ENCODE measurements at places on chromosomes 6 and 20.

DNA sequence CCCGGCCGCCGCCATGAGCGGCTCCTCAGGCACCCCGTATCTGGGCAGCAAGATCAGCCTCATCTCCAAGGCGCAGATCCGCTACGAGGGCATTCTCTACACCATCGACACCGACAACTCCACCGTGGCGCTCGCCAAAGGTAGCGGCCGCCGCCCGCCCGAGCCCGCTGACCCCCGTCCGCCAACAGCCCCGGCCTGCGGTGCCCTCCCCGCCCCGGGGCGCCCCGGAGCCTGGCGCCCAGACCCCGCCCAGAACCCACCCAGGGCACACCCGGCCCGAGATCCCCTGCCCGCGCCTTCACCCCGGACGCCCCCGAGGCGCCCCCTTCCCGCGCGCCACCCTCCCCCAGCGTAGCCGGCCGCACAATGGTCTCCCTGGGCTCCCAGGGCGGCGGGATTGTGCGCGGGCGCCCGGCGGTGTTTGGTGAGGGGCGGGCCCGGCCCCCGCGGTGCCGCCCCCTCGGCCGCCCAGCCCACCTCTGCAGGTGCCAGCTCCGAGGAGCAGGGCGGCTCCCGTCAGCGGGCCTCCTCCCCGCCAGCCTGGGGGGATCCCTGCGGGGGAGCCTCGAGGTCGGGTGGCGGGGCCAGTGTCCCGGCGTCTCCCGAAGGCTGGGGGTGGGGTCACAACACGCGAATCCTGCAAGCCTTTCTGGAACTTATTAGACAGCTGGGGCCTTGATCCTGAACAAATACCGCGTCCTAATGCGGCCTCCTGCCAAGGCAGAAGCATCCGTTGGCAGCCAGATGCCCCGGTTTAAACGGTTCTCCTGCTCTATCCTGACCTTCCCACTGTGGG lies 577 bp downstream of the LSM14B start:
- peak; percentile 43 for DNase-seq

- no peak for DNase-seq
These were observed 30.6 kb upstream of the ADRM1 start for GRCh38 chr20:62272200-62272599.

- DNase-seq, result peak; percentile 79
These were observed 154.3 kb downstream of the MRPL14 start for GRCh38 chr6:43972913-43973300.

GRCh38 chr6:110357664-110358552 lies at the start of gene METTL24:
TSS of gene METTL24 (minus strand) at chr6:110358349. CDS start at chr6:110358272, 77 bp downstream.
- peak; percentile 31 for DNase-seq

DNA sequence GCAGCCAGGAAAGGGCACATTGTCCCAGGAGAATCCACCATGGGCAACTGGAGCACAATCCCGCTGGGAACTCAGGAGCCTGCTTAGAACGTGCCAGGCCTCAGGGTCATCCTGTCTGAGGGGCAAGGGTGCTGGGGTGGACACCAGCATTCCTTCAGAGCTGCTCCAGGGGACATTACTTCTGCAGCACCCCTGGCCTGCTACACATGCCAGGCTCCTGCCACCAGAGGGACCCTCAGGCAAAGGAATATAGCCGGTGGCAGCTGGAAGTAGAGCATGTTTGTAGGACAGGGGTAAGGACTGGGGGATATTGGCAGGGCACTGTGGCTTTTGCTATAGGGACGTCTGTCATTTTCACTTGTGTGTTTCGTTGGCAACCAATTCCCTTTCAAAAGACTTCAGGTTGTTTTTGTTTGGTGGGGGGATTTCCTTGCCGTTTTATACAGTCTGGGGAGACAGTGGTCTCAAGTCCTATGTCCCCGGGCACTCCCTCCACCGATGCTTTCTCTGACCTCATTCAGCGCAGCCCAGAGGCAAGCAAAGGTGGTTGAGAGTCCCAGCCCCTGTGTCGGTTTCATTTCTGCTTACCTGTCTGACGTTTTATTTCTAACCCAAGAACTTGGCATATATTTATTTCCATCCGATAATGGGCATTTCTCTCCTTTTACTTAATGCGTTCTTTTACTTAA lies 130.8 kb downstream of the JPH2 start:
- DNase-seq, result no peak

DNA sequence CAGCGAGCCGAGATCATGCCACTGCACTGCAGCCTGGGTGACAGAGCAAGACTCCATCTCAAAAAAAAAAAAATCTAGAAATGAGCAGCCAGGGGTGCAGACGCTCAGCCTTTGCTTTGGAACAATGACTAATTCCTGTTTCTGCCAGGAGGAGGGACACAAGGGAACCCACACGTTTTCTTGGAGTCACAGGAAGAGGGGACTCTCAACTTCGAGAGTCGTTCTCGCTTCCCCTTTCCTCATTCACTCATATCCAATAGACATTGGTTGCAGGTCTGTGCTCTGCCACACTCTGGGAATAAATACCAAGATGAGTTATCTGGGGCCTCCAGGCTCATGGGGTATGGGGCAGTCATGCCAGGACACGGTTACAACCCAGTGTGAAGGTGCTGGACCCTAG lies 91.5 kb upstream of the RREB1 start:
- no peak for DNase-seq

DNA sequence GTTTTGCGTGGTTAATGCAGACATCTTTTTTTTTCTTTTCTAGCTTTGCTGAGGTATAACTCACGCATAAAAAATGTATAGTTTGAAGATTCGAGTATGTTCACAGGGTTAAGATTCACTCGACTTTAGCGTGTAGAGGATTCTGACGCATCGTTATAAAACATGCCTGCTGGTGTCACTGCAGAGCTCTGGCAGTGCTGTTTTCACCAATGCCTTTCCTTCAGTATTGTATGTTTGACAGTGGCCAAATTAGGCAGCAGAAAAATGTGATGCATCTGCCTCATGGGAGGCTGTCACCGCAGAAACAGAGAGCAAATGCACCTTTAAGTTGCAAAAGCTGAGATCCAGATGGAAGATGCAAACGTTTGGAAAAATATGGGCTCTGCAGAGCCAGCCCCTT lies 18.0 kb upstream of the SIRPB2 start:
- DNase-seq, result no peak

GRCh38 chr6:12269110-12269509 lies 21.1 kb upstream of the EDN1 start:
- DNase-seq, result no peak

DNA sequence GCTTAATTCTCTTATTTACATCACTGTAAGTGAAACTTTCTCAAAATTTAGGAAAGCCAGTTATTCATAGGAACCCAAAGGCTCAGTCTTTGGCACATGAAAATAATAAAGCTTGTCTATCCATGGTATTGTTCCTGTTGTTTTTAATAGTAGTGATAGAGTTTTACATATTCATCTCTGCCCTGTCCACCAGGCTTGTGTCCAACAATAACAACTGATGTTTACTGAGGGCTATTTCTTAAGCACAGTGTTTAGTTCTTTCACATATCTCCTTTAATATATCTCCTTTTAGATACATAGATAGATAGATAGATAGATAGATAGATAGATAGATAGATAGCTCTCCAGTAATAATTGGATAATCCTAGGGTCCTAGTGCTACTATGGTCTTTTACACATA lies 34.2 kb downstream of the FOXQ1 start:
- DNase-seq, result no peak

DNA sequence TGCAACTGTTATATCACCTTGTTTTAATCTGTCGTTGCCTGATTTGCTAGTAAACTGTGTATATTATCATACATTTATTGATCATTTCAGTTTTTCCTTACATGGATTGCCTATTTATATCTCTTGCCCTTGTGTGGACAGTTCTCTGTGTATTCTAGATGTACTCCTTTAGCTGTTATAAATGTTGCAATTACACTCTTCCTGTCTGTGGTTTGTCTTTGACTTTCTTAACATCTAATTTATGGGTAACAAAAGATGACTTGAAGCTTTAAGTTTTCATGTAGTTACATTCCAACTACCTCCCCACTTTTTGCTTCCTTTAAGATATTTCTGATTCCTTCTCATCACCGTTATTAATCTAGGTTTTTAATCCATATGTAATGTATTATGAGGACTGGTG lies 22.6 kb downstream of the PLCB1 start:
- DNase-seq, result no peak

- DNase-seq, result no peak
These were observed 3.4 kb upstream of the TBC1D7 start for GRCh38 chr6:13331516-13332348.

GRCh38 chr6:14583826-14584225 lies 466.3 kb downstream of the CD83 start:
- DNase-seq, result no peak

GRCh38 chr6:89392823-89393222 lies 19.2 kb downstream of the RRAGD start:
- DNase-seq, result no peak

DNA sequence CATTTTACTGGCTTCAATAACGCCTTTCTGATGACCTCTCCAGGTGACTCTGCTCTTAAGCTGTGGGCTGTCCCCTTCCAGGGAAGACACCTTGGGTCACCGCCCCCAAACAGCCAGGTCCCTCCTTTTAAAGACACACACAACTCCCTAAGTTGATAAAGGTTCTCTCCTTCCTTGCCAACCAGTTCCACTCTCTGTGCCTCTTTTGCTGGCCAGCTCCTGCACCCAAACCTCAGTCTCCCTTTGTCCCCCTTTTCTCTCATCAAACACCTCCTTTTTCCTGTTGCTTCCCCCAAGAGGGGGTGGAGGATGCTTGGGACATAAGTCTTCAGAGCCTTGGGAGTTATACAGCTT lies 1.0 kb downstream of the NCOA6 start:
- peak; percentile 40 for DNase-seq

GRCh38 chr6:161117308-161117707 lies 125.7 kb downstream of the MAP3K4 start:
- DNase-seq, result no peak

- no peak for DNase-seq
These were observed 13.2 kb upstream of the CCM2L start for GRCh38 chr20:31996996-31997395.

DNA sequence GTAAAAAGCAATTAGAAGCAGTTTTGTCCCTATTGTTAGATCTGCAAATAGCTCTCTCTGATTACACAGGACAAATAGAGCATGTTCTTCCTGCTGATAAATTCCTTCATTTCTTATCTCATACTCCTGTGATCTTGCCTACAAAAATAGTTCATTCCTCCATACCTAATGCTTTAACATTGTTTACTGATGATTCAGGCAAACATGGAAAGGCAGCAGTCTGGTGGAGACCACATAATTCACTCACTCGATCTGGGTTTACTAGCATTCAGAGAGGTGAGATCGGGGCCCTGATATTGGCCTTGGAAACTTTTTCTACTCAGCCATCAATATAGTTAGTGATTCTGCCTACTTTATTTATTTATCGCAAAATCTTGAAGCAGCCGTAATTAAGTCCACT lies 20.2 kb downstream of the HLA-DPA1 start:
- DNase-seq, result no peak

DNA sequence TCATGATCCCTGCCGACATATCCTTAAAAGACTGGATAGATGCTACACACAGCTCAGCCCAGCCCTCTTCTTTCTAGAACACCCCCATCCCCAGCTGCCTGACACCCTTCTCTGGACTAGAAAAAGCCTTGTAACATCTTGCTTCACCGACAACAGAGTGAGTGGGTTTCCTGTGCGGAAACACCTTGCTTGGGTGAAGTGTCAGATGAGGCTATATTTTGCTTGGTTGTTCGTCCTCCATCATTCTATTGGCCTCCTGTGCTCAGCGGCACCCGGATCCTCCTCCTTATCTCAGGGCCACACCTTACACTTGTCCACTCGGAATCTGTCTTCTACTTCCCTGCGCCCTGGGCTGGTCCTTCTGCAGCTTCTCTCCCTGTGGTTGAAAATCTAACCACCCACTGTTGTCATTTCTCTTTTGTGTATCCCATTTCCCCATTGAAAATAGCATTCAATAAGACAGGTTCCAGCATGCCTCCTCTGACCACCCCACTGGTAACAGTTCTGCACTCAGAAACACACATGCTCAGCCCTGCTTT lies 101.3 kb upstream of the MLN start:
- DNase-seq, result no peak

GRCh38 chr6:159646116-159646515 lies 46.9 kb downstream of the SOD2 start:
- no peak for DNase-seq

DNA sequence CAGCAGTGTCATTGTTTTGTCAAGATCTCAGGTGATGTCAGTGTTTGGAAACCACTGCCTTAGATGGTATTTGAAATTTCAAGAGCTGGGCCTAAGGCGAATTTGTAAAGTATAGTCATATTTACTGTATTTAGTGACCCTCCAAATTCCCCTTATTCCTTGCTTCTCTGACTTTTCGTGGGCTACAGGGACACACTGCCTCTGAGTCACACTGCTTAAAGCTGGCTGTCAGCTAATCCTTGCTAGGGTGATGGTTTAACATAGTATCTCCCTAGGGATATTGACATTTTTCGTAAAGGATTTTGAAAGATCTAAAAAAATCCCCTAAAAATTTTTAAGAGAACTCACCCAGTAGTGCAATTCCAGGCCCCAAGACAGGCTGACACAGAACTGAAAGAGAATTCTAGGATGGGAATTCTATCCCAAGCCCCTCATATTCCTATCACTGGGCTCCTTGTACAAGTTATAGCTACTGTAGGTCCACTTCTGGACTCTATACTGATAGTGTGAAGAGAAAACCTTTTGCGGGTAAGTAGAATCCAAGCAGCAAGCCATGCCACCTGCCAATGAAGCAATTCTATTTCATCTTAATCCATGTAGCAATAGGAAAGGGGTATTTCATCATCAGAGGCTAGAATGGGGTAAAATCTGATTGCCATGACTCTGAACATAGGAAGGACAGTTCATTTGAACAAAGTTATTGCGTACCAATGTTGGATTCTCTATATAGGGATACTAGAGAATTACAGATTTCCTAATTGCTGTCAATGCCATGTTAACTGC lies 4.3 kb downstream of the BMP6 start:
- DNase-seq, result no peak

DNA sequence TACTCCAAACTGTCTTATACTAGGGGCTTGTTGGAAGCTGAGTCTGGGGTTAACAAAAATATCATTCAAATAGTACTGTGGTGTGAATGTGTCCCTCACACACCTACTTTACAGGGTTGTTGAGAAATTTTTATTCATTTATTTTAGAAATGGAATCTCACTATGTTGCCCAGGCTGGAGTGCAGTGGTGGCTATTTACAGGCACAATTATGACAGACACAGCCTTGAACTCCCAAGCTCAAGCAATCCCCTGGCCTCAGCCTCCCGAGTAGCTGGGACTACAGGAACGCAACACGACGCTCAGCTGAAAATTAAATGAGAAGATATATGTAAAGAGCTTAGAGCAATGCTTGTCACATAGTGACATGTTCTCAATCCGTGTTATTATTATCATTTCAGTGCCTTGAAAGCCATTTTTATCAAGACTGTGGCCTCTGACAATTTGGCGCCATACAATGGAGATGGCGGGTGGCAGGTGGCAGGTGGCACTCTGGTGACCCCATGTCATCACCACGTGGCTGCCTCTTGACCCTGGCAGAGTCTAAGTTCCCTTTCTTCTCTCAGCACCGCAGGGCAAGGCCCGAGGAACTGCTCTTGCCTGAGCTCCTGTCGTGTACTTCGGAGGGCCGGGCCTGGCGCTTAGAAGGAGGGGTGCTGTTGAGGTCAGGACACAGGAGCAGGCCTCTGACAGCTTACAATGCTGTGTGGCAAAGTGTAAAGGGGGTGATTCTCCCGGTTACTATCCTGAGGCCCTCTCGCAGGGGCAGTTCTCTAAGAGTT lies 64.5 kb downstream of the STX11 start:
- DNase-seq, result no peak

GRCh38 chr6:100657678-100658330 lies 193.1 kb upstream of the SIM1 start:
- no peak for DNase-seq
